GM12878 (cell line): ENCODE measurements at places on chromosomes 1 and 21.

DNA sequence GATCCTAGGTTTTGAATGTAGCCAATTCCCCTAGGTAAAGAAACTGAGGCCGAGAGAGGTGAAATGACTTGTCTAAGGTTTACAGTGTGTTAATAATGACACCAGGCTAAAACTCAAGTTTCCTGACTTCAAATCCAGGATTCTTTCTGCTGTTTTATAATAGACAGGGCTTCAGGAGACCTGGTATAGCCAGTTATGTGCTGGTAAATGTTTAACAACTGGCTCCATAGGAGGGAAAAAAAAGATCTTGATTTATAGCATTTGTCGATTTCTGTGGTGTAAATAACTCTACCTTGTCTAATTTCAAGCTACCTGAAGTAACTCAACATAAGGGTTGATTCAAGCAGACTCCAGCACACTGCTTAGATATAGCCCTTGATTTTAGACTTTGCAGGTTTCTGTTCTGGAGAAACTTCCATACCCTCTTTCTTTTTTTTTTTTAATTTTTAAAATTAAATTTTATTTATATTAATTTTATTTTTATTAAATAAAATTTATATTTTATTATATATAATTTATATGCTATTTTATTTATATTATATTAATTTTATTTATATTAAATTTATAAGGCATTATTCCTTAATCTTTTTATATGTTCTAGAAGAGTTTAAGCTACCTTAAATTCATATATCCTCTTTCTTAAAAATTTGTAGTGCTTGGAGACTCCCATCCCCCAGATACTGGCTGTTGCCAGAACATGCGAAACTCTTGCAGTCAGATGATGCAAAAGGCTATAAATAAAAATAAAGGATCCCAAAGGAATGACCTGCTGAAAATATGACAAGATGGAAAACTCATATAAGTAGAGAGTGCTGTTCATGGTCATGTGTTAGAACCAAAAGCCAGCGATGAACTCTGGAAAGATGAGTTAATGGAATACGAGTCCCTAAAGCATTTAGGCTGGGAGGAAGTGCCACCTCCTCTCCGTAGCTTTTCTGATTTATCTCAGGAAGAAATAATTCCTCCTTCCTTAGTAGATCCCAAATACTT is 35.4 kb upstream of the SRSF10 start:
- DNase-seq, result no peak

DNA sequence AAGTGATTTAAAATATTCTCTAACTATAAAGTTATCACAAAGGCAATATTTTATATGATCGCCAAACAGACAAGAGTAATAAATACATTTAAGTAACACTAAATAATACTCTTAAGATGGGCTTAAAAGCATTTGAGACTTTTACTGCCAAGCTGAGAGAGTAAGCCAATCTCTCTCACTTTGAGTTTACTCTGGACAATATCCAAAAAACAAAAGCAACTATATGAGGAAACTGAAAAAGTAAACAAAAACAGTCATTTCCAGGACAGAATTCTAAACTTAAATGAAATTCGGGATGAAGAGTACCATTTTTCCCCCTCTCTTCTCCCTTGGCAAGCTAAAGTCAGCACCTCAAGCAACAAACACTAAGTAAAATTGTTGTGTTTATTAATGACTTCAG is 173.2 kb downstream of the COP1 start:
- no peak for DNase-seq

DNA sequence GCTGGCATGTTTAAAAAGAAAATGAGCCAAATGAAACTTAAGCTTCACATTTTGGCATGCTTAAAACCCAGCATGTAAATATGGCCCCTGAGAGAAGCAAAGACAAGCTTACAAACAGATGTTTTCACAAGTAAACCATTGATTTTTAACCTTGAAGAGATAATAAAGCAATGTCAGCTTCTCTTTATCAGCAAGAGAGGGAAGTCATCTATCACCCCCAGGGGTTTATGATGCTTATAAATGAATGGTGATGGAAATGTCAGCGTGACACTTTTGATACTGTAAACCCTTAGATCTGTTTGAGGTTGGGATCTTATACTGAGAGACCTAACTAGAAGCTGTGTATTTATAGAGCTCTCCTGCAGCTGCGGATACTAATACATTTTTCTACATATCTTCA is 471.3 kb downstream of the PLA2G4A start:
- no peak for DNase-seq

GRCh38 chr21:40208948-40209345 is 341.7 kb downstream of the PCP4 start:
- DNase-seq, result no peak

DNA sequence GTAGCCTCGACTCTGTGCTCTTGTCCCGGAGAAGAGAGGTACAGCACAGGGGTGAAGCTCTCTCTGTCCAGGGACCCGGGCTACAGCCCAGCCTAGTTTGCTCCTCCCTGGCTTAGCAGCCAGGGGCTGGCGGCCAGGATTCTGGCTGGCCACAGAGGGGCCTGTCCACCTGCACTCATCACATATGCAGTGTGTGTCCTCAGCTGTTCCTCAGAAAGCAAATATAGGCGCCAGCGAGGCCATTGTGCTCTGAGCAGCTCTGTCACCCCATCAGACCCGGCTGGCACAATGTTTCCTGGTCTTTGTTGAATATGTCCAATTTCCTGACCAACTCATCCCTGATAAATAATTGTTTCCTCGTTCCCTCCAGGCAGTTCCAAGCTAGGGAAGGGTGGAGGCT is 28.5 kb downstream of the KCND3 start:
- no peak for DNase-seq

DNA sequence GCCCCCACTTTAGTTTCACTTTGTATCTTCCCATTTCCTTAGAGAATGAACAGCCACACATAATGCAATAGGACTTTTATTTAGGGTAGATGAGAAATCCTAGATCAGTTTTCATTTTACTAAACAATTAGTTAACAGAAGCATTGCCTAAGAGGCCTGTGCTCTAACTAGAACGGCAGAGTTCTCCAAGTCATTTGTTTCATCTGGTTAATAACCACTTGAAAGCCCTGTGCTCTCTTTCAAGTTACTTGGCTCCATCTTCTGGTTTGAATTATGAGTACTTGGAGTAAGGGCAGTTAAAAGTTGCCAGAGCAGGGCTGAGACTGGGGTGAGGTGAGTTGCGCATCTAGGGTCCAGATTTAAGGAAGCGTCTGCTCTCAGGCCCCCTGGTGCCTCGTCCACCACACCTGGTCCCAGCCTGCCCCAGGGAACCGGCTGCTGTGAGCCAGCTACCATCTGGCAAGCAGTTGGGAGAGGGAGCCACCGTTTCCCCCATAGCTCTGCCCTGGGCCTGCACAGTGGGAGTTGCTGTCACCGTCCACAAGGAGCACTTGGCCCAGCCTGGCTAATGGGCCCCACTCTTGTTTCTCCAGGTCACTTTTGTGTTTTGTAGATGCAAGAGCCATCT is 18.1 kb upstream of the SLC44A3 start:
- no peak for DNase-seq

GRCh38 chr1:79090985-79091384 is 84.5 kb upstream of the ADGRL4 start:
- no peak for DNase-seq

DNA sequence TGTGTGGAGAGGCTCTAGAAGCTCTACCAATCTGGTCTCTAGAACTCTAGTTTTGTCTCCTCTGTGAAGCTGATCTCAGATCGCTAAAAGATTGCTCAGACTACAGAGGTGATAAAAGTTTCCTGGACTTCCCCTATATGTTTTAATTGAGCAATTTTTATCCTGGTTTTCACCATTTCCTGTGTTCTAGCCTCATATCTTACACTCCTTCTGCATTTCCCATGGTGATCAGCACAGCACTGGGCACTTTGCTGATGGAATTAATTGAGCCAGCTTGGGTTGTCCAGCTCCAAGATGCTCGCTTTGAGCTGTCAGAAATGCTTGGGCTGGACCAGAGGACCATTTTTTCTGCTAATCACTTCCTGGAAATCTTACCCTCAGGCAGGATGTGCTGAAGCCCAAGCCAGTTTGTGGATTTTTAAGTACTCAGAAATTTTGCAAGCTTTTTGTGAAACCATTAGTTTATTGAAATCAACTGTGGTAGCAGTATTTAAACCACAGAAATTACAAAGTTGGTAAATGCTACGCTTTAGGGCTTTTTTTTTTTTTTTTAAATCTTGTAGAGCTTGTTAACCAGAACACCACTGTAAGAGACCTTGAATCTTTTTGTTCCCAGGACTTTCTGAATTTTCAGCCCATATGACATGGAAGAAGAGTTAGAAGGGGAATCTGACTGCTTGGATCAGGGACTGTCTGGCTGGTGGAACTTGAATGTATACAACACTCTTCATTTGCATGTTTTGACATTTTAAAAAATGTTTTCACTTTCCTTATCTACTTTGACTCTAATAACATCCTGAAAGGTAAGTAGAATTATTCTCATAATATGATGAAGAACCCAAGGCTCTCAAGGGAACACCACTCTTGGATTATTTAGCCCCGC is 28.4 kb downstream of the CD48 start:
- DNase-seq, result no peak

DNA sequence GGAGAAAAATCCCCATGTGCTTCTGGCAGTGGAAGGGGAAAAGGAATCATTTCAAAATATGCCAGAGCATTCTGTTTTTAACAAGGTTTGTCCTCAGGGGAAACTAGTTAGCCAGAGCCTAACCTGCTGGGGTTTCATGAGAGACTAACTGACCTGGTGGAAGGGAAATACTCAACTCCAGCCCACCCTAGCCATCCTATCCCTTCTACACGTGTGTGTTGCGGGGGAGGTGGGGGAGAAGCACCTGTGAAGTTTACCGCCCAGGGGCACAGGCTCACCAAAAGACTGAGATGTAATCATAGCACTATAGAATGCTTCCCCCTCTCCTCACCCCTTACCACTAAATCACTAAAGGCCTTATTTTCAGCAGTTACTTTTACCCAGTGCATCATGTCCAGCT is 139.5 kb downstream of the GRIK3 start:
- DNase-seq, result no peak

- no peak for DNase-seq
Measured at GRCh38 chr1:203046984-203047630, 20.8 kb downstream of the PPFIA4 start.

DNA sequence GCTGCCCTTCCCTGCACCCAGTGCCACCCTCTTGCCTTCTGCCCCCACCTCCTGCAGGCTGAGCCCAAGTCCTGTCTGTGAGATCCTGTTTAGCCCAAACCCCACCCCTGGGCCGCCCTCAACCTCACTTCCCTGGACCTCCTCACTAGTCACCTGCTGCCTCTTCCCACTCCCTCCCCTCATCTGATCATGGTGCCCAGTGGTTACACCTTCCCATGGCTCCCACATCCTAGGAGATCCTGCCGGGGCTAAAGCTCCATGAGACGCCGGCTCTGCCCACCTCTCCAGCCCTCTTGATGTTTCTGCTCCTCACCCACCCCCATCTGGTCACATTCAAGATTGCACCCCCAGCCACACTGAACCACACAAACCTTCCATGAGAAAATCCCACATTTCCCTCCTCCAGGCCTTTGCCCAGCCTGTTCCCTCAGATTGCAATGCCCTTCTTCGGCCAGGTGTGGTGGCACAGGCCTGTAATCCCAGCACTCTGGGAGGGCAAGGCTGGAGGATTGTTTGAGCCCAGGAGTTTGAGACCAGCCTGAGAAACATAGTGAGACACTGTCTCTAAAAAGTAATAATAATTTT is 17.0 kb downstream of the TTC39A start:
- no peak for DNase-seq

DNA sequence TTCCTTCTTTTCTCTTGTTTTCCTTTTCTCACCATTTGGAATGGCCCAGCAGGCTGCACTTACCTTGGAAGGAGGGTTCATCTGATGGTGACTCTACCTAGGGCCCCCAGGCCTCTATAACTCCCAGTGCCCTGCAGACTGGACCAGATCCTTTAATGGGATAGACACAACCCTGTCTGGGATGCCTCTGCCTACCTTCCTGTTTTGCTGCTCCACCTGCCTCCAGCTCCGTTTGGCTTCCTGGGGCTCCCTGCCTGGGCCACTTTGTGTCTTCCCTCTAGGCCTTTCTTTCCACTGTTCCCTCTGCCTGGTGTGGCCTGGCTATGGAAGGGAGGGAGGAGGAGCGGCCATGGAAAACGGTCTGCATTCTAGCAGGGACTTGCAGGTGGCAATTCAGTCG is 7.5 kb downstream of the PCSK9 start:
- no peak for DNase-seq

GRCh38 chr1:6116137-6116536 is 64.0 kb downstream of the CHD5 start:
- no peak for DNase-seq

DNA sequence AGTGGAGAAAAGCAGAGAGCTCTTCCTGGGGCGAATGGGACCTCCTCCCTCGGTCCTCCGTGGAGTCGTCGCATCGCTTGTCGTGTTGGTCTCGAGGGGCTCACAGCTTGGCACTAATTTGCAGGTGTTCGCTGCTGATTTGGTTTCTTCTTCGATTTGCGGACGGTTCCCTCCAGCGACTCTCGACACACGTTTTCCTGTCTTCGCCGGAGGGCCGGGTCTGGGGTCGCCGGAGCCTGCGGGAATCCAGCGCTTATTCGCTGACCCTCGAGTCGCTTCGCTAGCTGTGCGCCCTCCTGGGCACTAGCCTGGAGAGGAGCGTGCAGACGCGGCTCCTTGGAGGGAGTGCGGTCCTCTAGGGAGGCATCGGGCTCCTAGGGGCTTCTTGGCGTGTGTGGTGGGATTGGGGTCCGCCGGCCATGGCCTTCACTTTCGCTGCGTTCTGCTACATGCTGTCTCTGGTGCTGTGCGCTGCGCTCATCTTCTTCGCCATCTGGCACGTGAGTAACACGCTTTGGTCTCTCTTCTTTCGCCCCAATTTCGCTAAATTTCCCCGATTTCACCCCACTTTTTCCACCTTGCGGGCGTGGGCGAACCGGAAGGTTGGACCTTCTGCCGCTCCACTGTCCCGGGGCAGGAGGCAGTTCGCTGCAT is 766 bp downstream of the CNIH3 start:
- DNase-seq, result no peak

GRCh38 chr1:245059806-245060424 is 94.9 kb upstream of the KIF26B start:
- no peak for DNase-seq

DNA sequence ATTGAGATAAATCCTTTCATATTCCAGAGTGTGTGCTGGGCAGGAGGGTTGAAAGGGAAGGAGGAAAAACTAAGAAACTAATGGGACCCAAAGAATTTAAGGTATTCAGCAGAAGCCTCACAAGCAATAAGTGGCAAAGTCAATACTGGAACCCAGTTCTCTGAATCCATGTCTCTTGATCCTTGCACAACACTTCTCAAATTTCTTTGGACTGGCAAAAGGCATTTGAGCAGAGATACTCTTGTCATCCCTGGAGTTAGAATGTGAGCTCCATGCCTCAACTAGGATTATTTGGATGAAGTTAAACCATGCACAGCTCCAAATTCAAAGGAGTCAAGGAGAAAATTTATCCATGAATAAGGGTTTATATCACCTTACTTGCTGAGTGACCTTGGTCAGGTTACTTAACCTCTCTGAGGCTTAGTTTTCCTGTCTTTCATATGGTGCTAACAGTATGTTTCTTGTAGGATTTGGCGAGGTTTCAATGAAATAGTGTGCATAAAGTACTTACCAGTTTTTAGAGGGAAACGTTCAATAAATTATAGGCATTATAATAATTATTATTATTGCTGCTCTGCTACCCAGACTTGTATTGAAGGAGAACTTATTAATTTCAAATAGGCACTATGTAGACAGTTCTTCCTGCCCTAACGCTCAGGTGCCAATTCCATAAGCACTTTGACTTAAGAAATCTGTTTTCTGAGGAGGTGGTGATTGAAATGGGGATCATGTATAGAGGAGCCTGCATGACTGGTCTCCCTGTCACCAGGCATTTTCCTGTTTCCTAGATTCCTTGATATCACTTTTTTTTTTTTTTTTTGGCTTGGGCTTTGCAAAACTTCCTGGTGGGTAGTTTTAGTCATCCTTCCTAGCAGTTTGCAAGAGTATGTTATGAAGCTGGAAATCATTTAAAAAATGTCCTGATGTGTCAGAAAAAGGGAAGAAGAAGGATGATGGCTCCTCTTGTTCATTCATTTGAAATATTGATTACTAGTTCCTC is 125.0 kb upstream of the JUN start:
- DNase-seq, result no peak
